NCI-H2171 treated with DMSO at 0.1 percent for 48 hours (cell line): ENCODE measurements at places on chromosomes 3 and 15.

DNA sequence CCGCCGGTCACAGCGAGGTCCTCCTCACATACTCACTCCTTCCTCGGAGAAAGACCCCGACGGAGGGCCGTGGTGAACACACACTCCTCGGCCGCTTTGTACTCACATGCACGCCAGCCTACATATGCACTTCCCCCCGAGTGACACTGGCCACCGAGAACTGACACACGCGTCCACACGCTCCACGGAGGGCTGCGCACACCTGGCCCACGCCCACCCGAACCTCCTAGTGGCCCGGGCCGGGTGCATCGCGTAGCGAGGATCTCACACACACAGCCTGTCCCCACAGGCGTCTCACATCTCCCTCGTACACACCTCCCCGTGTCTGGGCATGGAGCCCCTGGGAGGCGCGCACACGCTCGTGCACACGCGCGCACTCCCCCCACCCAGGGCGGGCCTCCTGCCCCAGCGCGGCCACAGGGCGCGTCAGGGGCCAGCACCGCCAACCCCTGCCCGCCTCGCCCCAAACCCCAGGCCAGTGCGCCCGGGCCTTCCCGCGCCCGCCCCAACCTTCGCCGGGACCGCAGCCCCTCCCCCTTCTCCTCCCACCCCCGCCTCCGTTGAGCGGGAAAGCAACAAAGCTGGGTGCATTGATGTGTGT is 411 bp upstream of the C3orf70 start:
- DNase-seq, result no peak

DNA sequence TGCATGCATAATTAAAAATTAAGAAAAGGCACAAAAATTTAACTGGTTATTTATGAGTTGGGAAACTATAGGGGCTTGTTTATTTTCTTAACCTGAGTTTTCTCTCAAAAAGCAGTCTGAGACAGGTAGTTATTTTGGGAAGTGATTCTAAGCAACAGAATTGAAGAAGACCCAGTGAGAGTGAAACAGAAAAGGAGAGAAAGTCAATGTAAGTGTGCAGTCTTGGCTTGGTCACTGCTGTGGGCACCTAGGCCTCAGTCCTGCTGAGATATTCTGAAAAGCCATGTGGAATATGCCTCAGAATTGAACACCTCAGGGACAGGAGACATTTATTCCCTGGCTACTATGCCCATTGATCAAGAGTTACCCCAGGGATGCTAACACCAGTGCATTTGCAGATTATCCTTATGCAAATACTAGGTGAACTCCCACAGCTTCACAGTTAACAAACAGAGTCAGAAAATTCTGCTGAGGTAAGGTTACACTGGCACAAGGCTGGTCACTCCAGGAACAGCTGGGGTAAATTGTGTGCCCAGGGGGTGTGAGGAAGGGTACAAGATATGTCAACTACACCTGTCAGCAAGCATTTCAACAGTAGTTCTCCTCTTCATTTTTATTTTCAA is 222.7 kb downstream of the EFHB start:
- DNase-seq, result no peak

DNA sequence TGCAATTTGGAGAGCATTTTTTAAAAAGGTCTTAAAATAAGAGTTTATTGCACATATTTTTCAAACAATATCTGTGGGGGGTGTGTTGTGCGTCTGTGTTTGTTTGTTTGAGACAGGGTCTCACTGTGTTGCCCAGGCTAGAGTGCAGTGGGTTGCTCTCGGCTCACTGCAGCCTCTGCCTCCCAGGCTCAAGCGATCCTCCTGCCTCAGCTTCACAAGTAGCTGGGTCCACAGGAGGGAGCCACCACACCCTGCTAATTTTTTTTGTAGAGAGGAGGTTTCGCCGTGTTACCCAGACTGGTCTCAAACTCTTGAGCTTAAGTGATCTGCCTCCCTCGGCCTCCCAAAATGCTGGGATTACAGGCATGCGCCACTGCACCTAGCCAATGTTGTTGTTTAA is 2.7 kb downstream of the MLF1 start:
- DNase-seq, result no peak

DNA sequence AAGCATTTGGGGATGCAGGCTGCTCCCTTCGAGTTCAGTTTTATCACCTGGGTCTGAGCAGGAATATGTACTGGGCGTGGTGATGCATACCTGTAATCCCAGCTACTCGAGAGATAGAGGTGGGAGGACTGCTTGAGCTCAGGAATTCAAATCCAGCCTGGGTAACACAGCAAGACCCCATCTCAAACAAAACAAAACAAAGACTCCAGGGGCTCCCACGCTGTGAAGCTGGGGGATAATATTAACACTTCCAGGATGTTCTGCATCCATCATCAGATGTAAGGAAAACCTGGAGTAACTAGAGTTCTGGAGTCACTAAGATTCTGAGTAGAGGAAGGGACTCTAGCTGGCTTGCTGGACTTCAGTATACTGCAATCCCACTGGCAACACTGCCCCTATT is 40.6 kb downstream of the LYZL4 start:
- DNase-seq, result no peak

GRCh38 chr15:78536134-78536533 is 4.1 kb upstream of the PSMA4 start:
- DNase-seq, result no peak

DNA sequence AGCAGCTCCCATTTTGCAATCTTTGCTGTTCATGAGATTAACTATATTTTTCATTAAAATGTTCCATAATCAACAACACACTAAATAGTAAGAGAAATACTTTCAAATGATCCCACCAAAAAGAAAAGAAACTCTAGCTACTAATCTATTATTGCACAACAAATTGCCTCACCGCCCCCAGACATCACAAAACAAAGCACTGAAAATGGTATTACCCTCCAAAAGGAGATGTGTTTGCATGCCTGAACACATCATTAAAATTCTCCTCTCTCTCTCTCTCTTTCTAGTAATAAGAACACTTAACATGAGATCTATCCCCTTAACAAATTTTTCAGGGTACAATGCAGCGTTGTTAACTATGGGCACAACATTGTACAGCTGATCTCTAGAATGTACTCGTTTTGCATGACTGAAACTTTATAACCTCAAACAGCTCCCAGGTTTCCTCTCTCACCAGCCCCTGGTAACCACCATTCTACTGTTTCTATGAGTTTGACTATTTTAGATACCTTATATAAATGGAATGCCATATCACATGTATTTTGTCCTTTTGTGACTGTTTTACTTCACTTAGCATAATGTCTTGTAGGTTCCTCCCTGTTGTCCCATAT is 33.1 kb downstream of the WNT5A start:
- no peak for DNase-seq

- DNase-seq, result no peak
Observed at GRCh38 chr3:49006408-49007067, 653 bp upstream of the WDR6 start.

GRCh38 chr3:170007031-170007663 is 30.6 kb upstream of the GPR160 start:
- DNase-seq, result no peak

- DNase-seq, result peak; percentile 55
Observed at GRCh38 chr3:175399156-175399840, 540.2 kb downstream of the NAALADL2 start.

GRCh38 chr15:46710401-46710960 is 1006.8 kb upstream of the SEMA6D start:
- DNase-seq, result no peak

GRCh38 chr3:55461896-55462295 is 25.2 kb downstream of the WNT5A start:
- no peak for DNase-seq

DNA sequence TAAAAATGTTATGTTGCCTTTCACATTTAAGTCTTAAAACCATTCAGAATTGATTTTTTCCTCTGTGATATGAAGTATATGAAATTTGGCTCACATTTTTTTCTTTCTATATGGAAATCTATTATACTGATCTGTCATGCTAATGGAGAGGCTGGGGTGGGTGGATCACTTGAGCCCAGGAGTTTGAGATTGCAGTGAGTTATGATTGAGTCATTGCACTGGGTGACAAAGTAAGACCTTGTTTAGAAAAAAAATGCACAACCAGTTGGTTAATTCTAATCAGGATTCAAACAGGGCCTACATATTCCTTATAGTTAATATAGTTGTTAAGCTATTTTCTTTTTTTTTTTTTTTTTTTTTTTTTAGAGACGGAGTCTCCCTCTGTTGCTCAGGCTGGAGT is 230.5 kb downstream of the MFSD1 start:
- DNase-seq, result no peak

- DNase-seq, result no peak
Observed at GRCh38 chr15:86741917-86742316, 662.2 kb downstream of the AGBL1 start.

DNA sequence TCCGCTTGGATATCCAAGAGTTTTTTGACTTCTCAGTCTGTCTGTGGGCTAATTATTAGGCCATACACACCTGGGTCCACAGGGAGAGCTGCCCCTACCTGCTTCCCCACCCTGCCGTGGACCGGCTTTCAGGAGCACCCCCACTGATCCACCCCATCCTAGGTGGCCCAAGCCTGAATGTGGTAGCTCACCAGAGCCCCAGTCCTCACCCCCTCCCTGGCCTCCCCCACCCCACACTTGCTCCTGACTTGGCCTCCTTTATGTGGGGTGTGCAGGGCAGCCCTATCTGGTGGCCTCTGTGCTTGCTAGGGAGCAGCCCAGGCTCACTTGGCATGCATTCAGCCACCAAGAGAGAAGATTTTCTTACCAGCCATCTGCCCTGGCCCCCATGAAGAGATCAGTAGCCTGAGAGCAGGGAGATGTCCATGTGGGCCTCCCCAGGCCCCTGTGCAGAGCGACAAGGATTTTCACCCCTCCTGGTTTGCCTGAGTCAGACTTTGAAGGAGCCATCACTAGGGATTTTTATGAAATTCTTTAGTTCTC is 11.2 kb downstream of the LRRK1 start:
- peak; percentile 39 for DNase-seq

GRCh38 chr15:38930851-38931572 is 366.4 kb upstream of the RASGRP1 start:
- no peak for DNase-seq

- DNase-seq, result no peak
Observed at GRCh38 chr3:119664850-119665379, 4.5 kb upstream of the POPDC2 start.

GRCh38 chr15:38565287-38565670 is 665 bp upstream of the RASGRP1 start:
- DNase-seq, result no peak

DNA sequence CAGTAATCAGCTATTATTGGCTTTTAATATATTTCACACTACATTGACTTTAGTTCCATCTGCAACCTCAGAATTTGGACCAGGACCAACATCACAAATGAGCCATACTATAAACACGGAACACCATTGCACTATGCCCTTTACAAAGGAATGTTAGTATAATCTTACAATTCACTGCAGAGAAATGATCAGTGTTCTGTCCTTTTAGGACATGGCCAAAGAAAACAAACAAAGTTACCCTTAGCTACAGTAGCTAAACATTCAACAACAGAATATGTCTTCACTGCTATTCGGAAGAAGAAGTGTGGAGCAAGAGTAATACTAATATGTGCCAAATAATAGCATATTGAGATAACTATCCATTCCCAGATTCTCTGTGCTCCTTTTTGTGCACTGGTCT is 90.4 kb downstream of the NAALADL2 start:
- DNase-seq, result no peak

DNA sequence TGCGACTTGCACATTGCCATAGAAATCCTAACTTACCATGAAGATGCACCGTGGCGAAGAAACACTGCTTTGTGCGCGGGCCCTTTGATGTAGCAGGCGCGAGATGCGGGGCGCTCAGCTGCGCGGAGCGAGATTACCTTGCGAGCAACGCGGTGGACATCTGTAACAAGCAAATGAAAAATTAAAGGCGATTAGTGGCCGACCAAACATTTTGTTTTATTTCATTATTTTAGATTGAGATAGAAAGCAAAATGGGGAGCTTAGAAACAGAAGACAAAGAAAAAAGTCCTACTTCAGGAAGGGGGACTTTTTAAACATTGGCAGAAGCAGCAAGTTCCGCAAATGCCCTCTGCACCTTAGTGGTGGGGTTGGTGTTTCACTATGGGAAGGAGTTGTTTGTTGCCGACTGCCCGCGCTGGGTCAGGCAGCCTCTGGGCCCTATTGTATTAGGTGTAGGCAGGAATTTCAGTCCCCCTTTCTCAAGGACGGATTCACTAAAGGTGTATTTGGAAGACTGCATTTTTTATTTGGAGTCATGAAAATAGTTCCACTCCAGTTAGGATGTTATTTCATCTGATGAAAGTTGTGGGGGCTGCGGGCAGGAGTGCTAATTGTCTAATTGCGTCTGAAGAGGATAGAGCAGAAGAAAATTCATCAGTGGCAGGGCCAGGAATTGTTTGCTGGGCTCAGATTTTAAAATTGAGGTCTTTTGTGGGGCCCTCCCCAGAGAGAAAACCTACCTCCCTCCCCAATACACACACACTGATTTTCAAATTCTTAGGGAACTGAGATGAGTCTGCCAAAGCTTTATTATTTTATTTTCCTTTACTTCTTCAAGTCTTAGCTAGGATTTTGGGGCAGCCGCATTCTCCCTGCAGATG is 17.4 kb downstream of the ZIC4 start:
- DNase-seq, result no peak

- no peak for DNase-seq
Observed at GRCh38 chr3:177411201-177411600, 213.9 kb upstream of the TBL1XR1 start.

DNA sequence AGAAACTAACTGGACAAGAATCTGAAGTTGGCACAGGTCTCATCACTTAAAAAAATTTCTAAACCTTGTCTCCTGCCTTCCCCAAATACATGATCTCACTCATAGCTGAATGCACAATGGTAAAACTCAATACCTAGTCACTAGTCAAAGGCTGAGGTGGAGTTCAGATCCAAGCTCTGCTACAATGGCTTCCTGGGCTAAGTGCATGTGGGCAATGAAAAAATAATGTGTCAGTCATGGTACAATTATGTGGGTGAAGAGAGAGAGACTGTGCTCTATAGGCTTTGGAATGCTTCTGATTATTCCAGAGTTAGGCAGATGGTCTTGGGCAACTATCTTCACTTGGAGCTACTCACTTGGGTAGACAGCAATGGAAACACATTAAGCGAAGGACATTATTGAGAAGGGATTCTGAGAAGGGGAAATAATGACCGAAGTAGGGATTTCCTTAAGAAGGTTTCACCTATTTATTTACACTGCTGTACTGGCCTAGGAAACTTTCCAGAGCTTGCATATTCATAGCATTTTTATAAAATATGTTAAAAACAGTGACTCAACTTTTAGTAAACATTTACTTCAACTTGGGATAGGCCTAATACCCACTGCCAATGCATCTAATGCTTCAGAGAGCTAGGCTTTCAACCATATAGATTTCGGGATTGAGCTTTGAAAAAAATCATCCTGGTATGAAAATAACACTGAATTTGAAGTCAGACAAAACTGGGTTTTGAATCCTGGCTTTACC is 58.7 kb upstream of the PLXND1 start:
- DNase-seq, result no peak

DNA sequence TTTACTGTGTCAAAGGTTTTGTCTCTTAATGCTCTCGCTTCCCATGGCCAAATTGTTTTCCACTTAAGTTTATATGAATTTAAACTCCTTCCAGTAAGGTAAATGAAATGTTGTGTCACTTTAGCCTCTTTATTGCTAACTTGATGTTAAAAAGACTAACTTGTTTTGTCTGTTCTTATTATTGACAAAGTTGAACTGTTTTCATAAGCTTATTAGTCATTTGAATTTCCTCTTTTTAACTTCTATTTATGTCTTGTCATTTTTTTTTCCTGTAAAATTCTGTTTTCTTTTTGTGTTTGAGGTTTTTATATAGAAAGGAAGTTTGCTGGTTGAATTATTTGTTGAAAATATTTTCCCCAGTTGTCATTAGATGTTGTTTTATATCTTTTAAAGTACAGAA is 25.8 kb downstream of the FAM98B start:
- no peak for DNase-seq

- no peak for DNase-seq
Observed at GRCh38 chr3:183897606-183898005, 12.9 kb upstream of the PARL start.

GRCh38 chr3:40477666-40478065 is 744 bp downstream of the ZNF619 start:
- no peak for DNase-seq
